ENCODE measurements at places on chromosomes 12 and 14.

- DNase-seq: no peak
Measured at GRCh38 chr12:97524812-97525211, 62.2 kb downstream of the RMST start.

DNA sequence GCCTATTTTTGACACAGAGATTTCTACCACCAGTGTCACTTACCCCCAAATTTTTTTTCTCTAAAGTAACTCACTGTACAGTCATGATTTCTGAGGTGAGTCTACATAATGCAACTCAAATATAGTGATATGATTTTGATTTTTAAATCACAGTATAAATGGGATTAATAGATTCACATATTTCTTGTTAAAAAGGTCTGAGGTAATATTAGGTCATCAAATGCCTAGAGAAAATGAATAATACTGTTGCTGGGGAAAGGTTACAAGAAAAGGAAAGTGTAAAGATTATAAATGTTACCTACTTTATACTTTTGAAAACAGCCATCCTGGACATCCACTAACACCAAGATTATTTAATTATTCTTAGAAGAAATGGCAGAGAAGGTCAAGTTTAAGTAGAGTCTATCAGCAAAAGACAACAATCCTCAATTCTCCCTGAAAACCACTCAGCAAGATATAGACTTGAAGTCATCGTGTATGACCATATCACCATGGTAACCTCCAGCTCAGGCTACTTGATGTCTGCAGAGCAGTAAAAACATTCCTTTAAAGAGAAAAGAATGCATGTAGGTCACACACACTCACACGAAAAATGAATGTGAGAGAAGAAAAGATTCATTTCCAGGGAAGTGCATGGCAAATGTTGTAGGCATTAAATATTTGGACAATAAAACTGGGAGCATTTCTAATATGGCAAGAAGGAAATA, 58.7 kb downstream of the CCDC59 start:
- DNase-seq: no peak

GRCh38 chr12:69843608-69844007, 18.6 kb downstream of the MYRFL start:
- no peak for DNase-seq

DNA sequence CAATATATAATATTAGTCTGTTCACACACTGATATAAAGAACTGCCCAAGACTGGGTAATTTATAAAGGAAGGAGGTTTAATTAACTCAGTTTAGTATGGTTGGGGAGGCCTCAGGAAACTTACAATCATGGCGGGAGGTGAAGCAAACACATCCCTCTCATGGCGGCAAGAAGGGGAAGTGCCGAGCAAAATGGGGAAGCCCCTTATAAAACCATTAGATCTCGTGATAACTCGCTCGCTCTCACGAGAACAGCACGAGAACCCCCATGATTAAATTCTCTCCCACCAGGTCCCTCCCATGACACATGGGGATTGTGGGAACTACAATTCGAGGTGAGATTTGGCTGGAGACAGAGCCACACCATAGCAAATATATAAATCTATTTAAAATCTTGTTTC, 269.8 kb downstream of the ATP23 start:
- DNase-seq: no peak

Data from occipital lobe (tissue), 3 donors.